ENCODE measurements at places on chromosomes 4 and X. TPM values are rescaled to one million over a fixed set of nuclear protein-coding genes. Genes with fewer than 3 reads are reported as not detected.

GRCh38 chr4:184156163-184156920 lies 61.3 kb downstream of the ENPP6 start:
- no peak overlapping the region for H3K4me3 ChIP-seq
- H3K27ac ChIP-seq = no peak overlapping the region
- H3K4me1 ChIP-seq = no peaks in the 10 kb centered on the region
- peaks cover 19% of the 10 kb centered on the region for H3K27me3 ChIP-seq

DNA sequence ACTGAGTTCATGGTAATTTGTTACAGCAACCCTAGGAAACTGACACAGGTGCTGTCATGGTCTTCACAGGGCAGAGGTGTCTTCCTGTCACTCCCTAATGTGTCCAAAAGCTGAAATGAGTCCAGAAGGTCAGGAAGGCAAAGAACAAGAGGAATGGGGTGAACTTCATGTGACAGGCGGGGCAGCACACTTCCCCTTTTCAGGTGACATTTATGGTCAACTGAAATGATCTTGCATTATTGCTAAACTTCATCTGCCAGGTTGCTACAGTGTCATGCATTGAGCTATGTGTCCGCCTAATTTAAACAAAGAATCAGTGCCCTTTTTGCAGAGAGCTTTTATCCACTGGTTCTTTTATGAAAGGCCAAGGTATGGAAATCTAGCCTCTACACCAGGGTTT lies 15.9 kb upstream of the CCDC149 start:
- peaks cover 4% of the 10 kb centered on the region for H3K27me3 ChIP-seq
- no peak overlapping the region for H3K4me3 ChIP-seq
- no peaks in the 10 kb centered on the region for H3K4me1 ChIP-seq
- H3K36me3 ChIP-seq = no peaks in the 10 kb centered on the region

BEND2 gene
- total RNA-seq = not detected

GRCh38 chr4:160175064-160175643 lies 1072.3 kb downstream of the RAPGEF2 start:
- H3K27me3 ChIP-seq = no peaks in the 10 kb centered on the region
- no peak for DNase-seq
- H3K36me3 ChIP-seq = no peaks in the 10 kb centered on the region
- H3K27ac ChIP-seq = no peak overlapping the region

- peaks cover 13% of the 10 kb centered on the region for H3K4me1 ChIP-seq
- no peak overlapping the region for H3K27ac ChIP-seq
- no peak for DNase-seq
- peak overlapping the region; percentile 77 for H3K4me3 ChIP-seq
- no peaks in the 10 kb centered on the region for H3K36me3 ChIP-seq
Observed at GRCh38 chr4:154744341-154744926, 634 bp downstream of the LRAT start.

DNA sequence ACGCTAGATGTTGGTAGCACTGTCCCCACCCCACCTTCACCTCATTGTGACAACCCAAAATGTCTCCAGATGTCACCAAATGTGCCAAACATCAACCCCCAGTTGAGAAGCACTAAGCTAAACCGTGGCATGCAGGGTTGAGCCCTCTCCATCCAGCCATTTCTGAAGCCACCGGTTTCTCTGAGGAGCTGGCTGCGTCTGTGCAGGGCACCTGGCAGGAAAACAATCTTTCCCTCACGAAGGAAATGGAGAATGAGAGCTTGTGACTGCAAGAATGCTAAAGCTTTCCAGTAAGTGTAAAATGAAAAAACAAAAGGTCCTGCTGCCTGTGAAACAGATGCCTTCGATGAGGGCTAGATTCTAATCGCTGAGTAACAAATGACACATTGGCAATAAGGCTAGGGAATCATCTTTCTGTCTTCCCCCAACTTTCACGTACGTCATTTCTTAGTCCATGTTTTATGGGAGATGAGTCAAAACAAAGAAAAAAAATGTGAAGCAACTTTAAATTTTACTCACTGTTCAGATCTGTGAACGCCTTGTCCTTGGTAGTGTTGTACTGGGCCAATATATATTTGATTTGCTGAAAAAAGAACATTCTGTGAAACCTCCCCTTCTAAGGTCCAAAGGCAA lies 59.9 kb downstream of the PROM1 start:
- DNase-seq = no peak
- no peaks in the 10 kb centered on the region for H3K36me3 ChIP-seq
- H3K4me3 ChIP-seq = no peak overlapping the region
- H3K4me1 ChIP-seq = peaks cover 10% of the 10 kb centered on the region
- H3K27me3 ChIP-seq = peaks cover 34% of the 10 kb centered on the region

DNA sequence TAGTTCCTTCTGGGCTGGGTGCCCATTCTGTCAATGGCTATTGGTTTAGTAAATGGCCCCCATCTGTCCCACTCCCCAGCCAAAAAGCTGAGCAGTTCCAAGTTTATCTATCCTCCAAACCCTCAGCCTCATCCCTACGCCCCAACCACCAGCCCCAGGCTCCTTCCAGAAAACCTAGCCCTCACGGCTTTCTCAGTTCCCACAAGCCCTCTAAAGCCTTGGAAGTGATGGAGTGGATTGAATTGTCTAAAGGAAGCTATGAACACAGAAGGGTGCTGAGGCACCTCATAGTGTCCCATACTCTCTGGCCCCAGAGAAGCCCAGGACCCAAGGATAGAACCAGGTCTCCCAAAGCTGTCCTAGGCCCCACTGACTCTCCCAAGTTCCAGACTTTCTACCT lies 75.6 kb upstream of the EFNB1 start:
- H3K27ac ChIP-seq = no peak overlapping the region
- peaks cover 24% of the 10 kb centered on the region for H3K4me1 ChIP-seq
- no peaks in the 10 kb centered on the region for H3K27me3 ChIP-seq
- DNase-seq = no peak
- no peak overlapping the region for H3K4me3 ChIP-seq
- H3K36me3 ChIP-seq = peaks cover 3% of the 10 kb centered on the region

CENPE gene
- 49.1 TPM for total RNA-seq

- no peak overlapping the region for H3K4me3 ChIP-seq
- no peaks in the 10 kb centered on the region for H3K36me3 ChIP-seq
- H3K4me1 ChIP-seq = no peaks in the 10 kb centered on the region
- no peaks in the 10 kb centered on the region for H3K27me3 ChIP-seq
- DNase-seq = no peak
Observed at GRCh38 chrX:113726466-113726865, 857.4 kb upstream of the HTR2C start.

DNA sequence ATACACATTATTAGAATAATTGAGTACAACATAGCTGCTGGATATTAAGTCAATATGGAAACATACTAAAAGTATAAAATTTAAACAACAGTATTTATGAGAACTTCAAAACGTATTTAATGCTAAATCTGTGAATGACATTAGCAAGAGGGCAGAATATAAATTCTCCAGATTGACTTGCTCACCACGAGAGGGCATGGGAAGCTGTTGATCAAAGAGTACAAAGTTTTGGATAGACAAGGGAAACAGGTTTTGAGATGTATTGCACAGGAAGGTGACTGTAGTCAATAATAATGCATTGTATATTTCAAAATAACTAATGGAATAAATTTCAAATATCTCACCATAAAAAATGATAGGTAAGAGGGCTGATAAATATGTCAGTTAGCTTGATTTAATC lies 768.2 kb downstream of the CENPC start:
- no peak overlapping the region for H3K4me3 ChIP-seq
- DNase-seq = no peak
- H3K36me3 ChIP-seq = no peaks in the 10 kb centered on the region
- H3K27me3 ChIP-seq = no peaks in the 10 kb centered on the region
- no peaks in the 10 kb centered on the region for H3K4me1 ChIP-seq

PCGF3 gene
- 27.8 TPM for total RNA-seq

GRCh38 chr4:147509386-147509785 lies 28.5 kb downstream of the EDNRA start:
- no peak for DNase-seq
- H3K27ac ChIP-seq = no peak overlapping the region
- H3K4me1 ChIP-seq = no peaks in the 10 kb centered on the region
- H3K36me3 ChIP-seq = no peaks in the 10 kb centered on the region
- H3K4me3 ChIP-seq = no peak overlapping the region
- peaks cover 12% of the 10 kb centered on the region for H3K27me3 ChIP-seq

DNA sequence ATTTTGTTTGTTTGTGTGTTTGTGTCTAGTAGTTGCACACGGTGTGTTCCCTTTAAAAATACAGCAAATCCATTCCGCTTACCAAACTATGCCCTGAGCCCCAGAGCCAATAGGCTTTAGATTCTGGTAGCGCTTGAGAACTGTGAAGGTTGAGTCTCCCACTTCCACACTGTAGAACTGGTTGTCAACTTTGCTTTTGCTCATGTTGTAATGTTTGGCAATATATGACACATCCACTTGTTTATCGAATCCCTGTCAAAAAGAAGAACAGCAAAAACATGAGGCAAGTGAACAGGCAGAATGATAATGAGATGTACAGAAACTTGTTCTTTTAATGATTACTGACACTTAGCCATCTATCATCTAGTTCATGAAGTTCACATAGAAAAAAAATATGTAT lies 200.6 kb downstream of the MAPK10 start:
- no peaks in the 10 kb centered on the region for H3K4me1 ChIP-seq
- no peaks in the 10 kb centered on the region for H3K36me3 ChIP-seq
- H3K27ac ChIP-seq = no peak overlapping the region
- no peaks in the 10 kb centered on the region for H3K27me3 ChIP-seq
- no peak for DNase-seq
- H3K4me3 ChIP-seq = no peak overlapping the region

GRCh38 chr4:159242427-159242826 lies 139.5 kb downstream of the RAPGEF2 start:
- peaks cover 13% of the 10 kb centered on the region for H3K36me3 ChIP-seq
- peaks cover 15% of the 10 kb centered on the region for H3K4me1 ChIP-seq

GRCh38 chr4:24794916-24795665 lies at the start of gene SOD3:
Gene SOD3, plus strand, starts transcription at chr4:24795573. Its CDS starts 3,949 bp downstream, at chr4:24799522.
- DNase-seq = no peak
- no peak within 1 kb of the TSS for H3K27ac ChIP-seq
- H3K36me3 ChIP-seq = no peaks in the 10 kb centered on the region
- no peak within 1 kb of the TSS for H3K4me3 ChIP-seq
- no peaks in the 10 kb centered on the region for H3K4me1 ChIP-seq

PHEX gene
- 2.1 TPM for total RNA-seq

DNA sequence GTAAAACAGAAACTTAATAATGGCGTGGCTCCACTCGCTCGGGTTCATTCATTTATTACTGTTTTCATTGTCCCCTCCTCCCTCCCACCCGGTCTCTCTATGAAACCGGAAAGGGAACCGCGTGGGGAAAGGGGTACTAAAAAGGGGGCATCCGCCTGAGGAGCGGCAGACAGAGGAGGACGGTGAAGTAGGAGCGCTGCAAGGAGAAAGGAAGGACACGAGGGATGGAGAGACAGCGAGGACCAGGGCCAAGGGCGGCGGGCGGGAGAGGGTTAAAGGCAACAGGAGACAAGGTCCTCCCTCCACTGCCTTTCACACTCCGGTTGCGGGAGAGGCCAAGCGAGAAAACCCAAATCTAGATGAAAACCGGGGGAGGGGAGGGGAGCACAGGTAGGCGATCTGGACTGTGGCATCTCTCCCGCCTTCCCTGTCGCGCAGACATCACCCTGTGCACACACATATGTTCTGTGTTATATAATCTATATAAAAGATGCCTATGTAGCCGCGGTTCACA lies 829 bp downstream of the ELOVL6 start:
- peak overlapping the region; percentile 84 for H3K4me3 ChIP-seq
- DNase-seq = peak; percentile 70
- H3K27me3 ChIP-seq = no peaks in the 10 kb centered on the region
- H3K27ac ChIP-seq = peak overlapping the region; percentile 87
- peaks cover 20% of the 10 kb centered on the region for H3K4me1 ChIP-seq

DNA sequence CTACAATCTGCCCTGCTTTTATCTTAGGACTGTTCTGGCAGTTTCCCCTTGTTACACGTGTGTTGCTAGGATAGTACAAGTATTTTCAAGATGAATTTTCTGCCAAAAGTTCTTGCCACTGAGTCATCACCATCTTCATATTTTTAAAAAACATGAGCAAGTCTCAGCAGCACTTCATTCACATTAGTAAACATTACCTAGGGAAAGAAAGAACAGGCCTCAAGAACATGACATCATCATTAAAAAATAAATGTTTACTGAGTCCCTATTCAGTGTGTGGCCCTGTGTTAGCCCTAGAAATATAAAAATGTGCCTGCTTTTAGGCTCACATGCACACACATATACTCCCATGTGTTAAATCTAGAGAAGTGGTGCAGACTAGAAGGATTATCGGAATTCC lies 18.7 kb upstream of the GPC3 start:
- H3K27me3 ChIP-seq = peaks cover 4% of the 10 kb centered on the region
- no peak overlapping the region for H3K4me3 ChIP-seq
- no peaks in the 10 kb centered on the region for H3K36me3 ChIP-seq

GRCh38 chr4:15882675-15883086 lies 55.9 kb downstream of the FGFBP1 start:
- H3K36me3 ChIP-seq = no peaks in the 10 kb centered on the region
- H3K27ac ChIP-seq = no peak overlapping the region
- H3K4me3 ChIP-seq = no peak overlapping the region
- peaks cover 5% of the 10 kb centered on the region for H3K27me3 ChIP-seq

KIAA1210 gene
- total RNA-seq = not detected

APOOL gene
- 16.6 TPM for total RNA-seq

MSANTD1 gene
- total RNA-seq = 0.45 TPM

- H3K27me3 ChIP-seq = no peaks in the 10 kb centered on the region
- H3K4me3 ChIP-seq = no peak overlapping the region
- peaks cover 19% of the 10 kb centered on the region for H3K4me1 ChIP-seq
- H3K36me3 ChIP-seq = no peaks in the 10 kb centered on the region
- no peak overlapping the region for H3K27ac ChIP-seq
Observed at GRCh38 chr4:38366997-38367396, 297.0 kb upstream of the KLF3 start.

GRCh38 chr4:11912886-11913285 lies 484.2 kb upstream of the HS3ST1 start:
- H3K4me3 ChIP-seq = no peak overlapping the region
- no peaks in the 10 kb centered on the region for H3K27me3 ChIP-seq
- DNase-seq = no peak
- H3K4me1 ChIP-seq = no peaks in the 10 kb centered on the region

CLDN22 gene
- not detected for total RNA-seq

RLIM gene
- total RNA-seq = 36.6 TPM

ETDB gene
- not detected for total RNA-seq

- DNase-seq = no peak
- no peak overlapping the region for H3K4me3 ChIP-seq
- no peak overlapping the region for H3K27ac ChIP-seq
- no peaks in the 10 kb centered on the region for H3K36me3 ChIP-seq
Observed at GRCh38 chrX:87518504-87518903, 902 bp downstream of the KLHL4 start.

- no peak overlapping the region for H3K27ac ChIP-seq
- no peak overlapping the region for H3K4me3 ChIP-seq
- no peaks in the 10 kb centered on the region for H3K36me3 ChIP-seq
- no peaks in the 10 kb centered on the region for H3K4me1 ChIP-seq
Observed at GRCh38 chr4:3449047-3449573, 7.3 kb downstream of the HGFAC start.

HERC5 gene
- 32.3 TPM for total RNA-seq

GRCh38 chr4:47690611-47691010 lies 147.3 kb downstream of the CORIN start:
- H3K27ac ChIP-seq = no peak overlapping the region
- H3K4me1 ChIP-seq = peaks cover 2% of the 10 kb centered on the region
- peaks cover 7% of the 10 kb centered on the region for H3K27me3 ChIP-seq
- H3K4me3 ChIP-seq = no peak overlapping the region
